Keratinocyte (primary cell): ENCODE measurements at places on chromosomes 1 and 21.

- no peak for DNase-seq
These were observed 466.8 kb downstream of the KIF26B start for GRCh38 chr1:245621589-245621988.

DNA sequence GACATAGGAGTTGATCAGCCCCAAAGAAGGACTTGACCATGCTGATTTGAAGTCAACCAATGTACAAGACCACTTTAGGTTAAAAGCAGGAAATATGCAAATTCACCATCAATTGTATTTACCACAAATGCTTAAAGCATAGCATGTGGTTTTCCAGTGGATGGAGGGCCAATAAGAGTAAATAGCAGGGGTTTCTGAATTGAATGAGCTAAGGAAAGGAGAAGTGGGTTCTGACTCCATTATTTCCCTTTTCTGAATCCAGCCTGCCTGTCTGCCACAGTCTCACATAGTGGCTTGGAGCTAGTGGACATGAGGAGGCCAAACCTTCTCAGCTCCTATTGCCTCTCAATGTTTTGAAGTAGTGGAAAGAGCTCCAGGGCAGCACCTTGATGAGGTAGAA lies 7.2 kb upstream of the TNFSF18 start:
- no peak for DNase-seq

GRCh38 chr1:213622365-213623063 lies 365.3 kb upstream of the PROX1 start:
- DNase-seq: no peak

GRCh38 chr1:232201024-232201423 lies 428.9 kb downstream of the SIPA1L2 start:
- no peak for DNase-seq

- DNase-seq: no peak
These were observed 200.9 kb downstream of the TM2D1 start for GRCh38 chr1:61523893-61524605.

DNA sequence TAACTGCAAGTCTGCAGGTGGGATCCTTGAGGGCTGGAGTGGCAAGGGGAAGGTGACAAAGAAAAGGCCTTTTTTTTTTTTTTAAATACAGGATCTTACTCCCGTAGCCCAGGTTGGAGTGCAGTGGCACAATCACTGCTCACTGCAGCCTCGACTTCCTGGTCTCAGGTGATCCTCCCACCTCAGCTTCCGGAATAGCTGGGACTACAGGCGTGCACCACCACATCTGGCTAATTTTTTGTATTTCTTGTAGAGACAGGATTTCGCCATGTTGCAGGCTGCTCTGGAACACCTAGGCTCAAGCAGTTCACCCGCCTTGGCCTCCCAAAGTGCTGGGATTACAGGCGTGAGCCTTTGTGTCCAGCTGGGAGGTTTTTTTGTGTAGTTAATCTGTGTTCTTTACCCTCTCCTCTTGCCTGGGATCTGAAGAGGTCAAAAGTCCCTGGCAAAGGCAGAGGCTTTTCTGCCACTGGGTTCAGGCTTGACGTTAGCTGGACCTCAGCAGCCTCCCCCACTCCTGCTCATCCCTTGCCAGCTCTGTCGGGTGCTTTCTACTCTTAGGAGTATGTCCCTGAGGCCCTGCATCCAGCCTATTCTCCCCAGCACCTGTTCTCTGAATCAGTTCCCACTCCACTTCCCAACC lies 5.2 kb downstream of the IL6R start:
- DNase-seq: no peak

DNA sequence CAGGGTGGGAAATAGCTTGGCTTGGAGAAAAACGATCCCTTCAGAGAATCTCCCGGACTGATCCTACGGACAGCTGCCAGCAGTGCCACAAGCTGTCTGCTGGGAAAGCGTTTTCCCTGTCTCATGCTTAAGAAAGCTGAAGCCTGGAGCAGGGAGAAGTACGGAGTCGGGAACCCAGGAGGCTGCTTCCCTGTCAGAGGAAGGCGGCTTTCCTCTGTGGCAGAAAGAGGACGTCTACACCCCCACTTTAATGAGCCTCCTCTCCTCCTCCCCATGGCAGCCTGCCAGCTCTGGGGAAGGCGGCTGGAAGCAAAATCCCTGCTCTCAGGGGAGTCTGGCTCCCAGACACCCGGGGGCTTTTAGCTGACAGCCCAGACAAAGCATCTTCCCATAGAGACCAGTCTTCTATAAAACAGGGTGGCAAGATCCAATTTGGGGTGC lies 7.3 kb downstream of the KIF21B start:
- no peak for DNase-seq

DNA sequence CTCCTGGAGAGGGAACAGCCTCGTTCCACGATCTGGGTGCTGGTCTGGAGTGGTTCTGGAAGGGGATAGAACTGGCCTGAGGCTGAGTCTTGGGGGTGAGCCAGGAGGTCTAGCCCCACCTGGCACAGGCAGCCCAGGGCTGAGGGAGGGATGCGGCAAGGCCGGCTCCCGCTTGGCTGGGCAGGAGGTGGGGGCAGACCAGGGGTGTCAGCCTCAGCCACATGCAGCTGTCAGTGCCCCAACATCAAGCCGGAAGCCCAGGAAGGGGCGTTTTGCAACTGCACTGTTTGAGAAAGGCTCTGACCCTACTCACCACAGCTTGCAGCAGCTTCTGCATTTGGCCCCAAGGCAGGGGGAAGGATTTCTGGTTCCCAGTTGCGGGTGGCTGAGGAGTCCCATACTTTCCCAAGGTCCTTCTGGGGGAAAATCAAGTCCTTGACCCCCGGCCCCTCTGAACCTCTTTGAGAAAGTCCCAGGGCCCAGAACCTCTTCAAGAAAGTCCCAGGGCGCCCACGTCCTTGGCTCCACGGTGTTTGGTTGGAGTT lies 2.0 kb downstream of the EFHD2 start:
- DNase-seq: no peak

DNA sequence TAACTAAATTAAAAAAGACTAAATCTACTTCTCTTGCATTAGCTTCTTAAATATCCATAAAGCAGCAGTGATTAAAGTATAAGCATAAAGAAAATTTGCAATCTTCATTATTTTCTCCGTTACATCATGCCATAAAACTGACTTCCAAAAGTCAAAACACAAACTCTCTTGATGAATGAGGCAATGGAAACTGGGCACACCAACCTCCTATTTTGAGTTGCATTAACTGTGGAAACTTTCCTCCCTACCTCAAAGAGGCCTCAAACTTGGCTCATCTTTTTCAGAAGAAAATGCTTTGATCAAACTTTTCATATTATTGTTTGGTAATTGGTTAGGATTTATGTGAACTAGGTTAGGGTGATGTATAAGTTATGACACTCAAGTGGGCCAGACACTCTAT lies 4.1 kb upstream of the BTG3 start:
- no peak for DNase-seq

DNA sequence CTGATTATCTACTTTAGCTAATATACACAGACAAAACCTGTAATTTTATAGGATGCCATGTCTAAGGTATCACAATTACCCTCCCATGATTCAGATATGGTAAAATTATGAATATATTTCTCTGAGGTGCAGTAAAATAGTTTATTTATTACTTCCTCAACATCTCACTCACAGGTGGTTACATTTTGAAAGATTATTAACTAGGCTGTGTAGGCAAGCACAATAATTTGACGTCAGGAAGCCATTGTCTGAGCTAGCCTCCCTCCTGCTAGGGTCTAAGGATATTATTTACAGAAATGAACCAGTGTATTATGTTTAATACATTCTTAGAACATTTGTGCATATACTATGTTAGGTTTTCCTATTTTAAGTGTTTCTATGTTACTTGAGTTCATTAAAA lies 69.9 kb upstream of the ADGRL2 start:
- DNase-seq: no peak

- no peak for DNase-seq
These were observed at the start of gene SHISA4 for GRCh38 chr1:201888282-201889089. SHISA4 (plus strand) TSS chr1:201888898; CDS start chr1:201888995, 97 bp downstream.

DNA sequence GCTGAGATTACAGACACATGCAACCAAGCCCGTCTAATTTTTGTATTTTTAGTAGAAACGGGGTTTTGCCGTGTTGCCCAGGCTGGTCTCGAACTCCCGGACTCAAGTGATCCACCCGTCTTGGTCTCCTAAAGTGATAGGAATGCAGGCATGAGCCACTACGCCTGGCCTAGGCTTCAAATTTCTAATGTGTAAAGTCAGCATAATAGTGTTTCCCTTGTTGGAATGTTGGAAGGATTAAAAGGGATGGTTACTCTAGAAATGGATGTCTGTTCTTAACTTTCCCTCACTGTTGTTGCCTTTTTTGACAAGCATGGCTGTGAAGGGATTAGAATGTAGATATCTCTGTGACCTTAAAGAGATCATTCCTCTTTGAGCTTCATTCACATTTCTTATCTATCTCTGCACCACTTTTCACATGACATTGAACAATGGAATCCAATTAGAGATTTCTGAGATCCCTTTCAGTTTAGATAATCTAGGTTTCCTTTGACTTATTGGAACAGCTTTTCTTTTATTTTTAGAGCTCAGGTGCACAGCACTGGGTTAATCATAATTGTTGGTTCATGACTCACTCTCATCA lies 33.7 kb downstream of the NFASC start:
- no peak for DNase-seq

- DNase-seq: no peak
These were observed 108.9 kb upstream of the ZBTB40 start for GRCh38 chr1:22342734-22343191.

GRCh38 chr1:40944841-40945430 lies 34.6 kb upstream of the CTPS1 start:
- peak; percentile 30 for DNase-seq

- no peak for DNase-seq
These were observed 555.3 kb downstream of the NUF2 start for GRCh38 chr1:163877016-163877415.

DNA sequence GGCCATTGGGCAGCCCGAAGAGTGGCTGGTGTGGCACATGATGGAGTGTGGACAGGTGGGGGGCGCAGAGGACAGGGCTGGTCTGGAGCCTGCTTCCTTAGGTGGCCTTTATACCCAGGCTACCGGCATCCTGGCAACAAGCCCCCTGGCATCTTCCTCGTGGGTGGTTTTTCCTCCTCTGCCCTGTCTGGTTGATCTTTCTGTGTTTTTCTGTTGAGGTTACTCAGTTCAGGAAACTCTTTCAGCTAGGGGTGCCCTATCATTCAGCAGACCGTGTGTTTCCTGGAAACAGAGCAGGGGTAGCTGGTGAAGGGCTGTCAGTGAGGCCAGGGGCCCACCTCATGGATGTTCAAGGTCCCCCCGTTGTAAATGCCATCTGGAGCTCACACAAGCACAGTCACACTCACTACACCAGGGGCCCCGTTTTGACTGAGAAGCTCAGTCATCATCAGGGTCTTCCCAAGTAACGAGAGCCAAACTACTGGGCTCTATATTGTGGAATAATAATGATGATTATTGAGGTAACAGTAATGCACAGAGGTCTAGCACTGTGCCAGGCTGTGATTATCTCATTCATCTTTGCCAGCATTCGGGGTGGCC lies at the start of gene KRTAP12-4:
KRTAP12-4 (minus strand) TSS at position 84 of the 600 bp plus-strand sequence; CDS start at position 39, 45 bp downstream.
- no peak for DNase-seq

DNA sequence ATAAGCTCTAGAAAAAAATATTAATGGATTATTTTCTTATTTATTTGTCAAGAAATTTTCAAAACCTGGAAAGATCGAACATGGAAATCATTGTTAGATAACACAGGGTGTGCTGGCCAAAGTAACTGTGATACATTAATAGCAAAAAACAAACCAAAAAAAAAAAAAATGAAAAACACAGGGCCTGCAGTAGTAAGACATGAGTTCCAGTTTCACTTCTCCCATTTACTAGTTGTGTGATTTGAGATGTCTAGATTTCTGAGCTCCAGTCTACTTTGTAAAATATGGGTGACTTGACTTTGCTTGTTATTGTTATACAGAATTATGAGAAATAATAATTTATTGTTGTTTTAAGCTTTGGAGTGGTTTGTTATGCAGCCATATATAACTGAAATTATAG lies 13.6 kb downstream of the FAM177B start:
- DNase-seq: no peak

- no peak for DNase-seq
These were observed 806.4 kb downstream of the USP25 start for GRCh38 chr21:16536140-16536539.

DNA sequence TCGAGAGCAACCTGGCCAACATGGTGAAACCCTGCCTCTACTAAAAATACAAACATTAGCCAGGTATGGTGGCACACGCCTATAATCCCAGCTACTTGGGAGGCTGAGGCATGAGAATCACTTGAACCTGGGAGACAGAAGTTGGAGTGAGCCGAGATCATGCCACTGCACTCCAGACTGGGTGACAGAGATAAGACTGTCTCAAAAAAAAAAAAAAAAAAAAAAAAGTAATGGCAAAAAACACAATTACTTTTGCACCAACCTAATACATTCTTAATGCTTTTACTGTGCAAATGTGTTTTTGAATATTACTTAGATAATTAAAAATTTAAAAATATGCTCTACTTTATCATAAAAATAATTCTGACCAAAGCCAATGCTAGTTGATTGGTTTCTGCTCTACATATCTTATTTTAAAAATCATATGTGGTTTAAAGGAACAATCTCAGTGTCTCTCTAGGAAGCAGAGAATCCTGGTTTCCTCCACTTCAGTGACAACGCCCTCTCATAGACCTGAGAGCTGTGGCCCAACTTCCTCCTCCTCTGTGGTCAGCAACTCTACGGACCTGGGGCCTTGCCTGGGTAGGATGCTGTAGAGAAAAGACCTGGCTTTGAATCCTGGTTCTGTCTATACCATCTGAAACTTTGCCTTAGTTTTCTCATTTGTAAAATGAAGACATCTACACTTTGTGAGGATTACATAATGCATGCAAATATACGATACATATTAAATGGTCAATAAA lies 64.7 kb downstream of the TGFBR3 start:
- DNase-seq: no peak

DNA sequence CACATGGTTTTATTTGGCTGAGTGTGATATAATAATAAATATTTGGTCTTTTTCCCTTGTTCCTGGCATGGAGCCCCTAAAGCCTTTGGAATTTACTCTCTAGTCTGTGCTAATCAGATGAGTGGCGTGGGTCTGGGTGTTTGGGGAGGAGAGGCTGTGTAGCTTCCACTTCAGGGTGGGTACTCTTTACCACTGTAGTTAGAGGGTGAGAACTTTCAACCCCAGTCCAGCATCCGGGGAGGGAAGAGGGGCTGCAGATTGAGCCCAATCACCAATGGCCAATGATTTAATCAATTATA lies 20.0 kb downstream of the USP25 start:
- no peak for DNase-seq

DNA sequence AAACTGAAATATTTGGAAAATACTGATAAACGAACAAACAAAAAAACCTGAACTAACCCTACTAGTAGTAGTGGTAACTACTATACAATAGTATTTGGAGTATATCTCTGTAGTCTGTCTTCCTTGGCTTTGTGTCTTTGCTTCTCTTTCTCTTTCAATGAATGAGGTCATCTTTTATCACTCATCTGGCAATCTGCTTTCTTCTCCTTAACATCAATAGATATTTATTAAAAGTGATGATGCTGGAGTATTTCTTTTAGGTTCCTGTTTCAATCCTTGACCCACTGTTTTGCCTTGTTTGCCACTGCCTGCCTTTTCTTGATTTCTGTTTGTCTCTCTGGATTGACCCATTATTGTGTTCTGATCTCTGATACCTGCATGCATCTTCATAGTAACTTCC lies 71.5 kb downstream of the ROR1 start:
- no peak for DNase-seq
